ENCODE measurements at places on chromosomes 2 and 18.
A peak's percentile ranks its signal among the peaks of the same experiment; 100 is the strongest.

DNA sequence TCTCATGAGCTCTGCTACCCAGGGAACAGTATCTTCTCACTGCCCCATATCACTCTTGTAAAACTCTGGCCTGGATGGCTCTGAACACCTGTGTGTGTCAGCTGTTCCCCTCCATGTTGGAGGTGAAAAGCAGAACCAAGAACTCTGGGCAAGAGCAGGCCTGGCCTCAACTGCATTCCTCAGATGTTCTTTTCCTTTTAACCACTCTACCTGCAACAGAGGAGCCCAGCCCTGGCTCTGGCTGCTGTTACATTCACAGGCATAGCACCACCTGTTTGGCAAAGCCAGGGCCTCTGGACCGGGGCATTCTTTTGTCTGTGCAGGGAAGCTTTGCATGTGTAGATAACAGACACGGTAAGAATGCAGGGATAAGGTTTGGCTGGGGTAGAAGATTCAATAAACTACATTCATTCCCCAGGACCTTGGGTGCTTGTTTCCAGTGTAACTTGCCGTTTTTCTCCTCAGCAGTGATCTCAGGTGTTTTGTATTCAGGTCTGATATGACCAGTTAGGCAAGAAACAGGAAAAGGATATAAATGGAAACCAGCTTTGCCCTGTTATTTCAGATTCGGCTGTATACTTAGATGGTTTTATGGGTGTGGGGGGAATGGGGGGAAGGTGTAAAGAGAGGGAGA lies 95.1 kb downstream of the SPTBN1 start:
- DNase-seq, result no peak

DNA sequence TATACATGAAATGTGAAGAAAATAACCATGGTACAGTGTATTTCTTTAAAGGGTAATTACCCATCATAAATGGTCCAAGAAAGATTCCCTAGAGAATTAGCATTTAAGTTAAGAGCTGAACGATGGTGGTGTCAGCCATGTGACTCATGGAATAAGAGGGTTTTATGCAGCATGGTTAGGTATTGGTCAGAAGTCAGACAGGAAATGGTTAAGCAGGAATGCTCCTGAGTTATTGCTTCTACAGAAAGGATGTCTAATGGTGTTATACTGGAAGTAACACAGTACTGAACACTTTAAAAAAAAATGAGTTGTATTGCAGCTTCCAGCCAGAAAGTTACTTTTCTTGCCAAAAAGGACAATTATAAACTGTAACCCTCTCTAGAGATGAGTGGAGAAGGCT lies 72.7 kb upstream of the UBE2E3 start:
- peak; percentile 26 for DNase-seq

DNA sequence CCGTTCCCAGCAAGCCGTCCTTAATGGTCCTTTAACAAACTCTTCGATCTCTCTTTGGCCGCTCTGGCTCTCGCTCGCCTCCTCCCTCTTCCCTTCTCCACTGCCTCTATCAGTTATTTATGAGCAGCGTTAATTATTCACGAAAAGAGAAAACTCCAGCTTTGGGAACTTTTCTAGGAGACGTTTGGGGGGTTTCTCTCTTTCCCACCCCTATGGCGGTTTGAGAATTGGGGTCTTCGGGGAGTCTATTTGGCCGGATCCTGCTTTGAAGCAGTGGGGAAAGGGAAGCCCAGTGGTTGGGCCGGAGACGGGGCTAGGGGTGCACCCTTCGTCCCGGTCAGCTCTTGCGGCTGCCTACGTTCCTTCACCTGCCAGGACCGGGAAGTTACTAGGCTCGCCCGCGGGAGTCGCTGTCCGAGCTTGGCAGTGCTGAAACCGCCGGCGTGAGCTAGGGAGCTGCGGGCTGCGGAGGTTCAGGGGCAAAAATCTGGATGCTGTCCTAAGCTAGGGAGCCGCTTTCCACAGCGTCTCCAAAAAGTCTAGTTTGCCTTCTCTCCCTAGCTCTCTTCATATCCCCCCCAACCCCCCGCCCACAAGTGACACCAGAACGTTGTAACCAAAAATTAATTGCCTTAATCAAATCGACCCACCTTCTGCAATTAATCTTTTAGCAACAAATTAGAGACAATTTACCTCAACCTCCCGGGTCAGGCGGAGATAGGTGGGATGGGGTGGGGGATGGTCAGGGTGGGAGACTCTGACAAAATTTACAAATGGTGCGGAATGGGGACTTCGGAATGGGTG lies 8.9 kb upstream of the SKOR2 start:
- no peak for DNase-seq

DNA sequence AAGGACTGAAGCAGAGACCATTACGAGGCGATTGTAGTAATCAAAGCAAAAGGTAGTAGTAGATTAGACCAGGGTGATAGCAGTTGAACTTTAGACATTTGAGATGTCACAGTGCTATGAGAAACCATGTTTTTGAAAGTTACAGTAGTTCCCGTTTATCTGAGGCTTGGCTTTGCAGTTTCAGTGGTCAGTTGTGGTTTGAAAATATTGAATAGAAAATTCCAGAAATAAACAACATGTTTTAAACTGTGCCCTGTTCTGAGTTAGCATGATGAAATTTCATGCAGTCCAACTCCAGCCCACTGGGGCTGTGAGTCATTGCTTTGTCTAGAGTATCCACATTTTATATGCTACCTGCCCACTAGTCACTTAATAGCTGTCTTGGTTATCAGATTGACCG lies 47.5 kb downstream of the ZNF638 start:
- DNase-seq, result peak; percentile 27

GRCh38 chr2:235063471-235063961 lies 111.7 kb downstream of the SH3BP4 start:
- DNase-seq, result no peak

- no peak for DNase-seq
Observed at GRCh38 chr2:210522399-210522798, 34.0 kb upstream of the CPS1 start.

DNA sequence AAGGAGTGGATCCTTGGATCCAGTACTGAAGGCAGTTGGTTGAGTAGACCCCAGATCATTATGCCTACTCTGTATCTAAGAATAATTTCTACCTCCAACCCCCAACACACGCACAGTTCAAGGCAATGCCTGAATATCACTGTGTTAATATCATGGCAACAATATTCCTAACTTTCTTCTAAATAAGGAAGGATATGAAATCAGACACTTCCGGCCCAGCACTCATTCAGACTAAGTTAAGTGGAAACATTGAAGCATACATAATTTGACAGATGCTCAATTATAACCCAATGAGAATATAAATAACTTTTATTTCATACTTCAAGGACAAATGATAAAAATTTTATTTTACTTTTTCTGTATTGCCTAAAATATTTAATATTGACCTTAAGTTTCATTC lies 153.6 kb upstream of the COL3A1 start:
- no peak for DNase-seq

- no peak for DNase-seq
Observed at GRCh38 chr2:233462826-233463470, 103.6 kb downstream of the USP40 start.

- peak; percentile 68 for DNase-seq
Observed at GRCh38 chr2:231557571-231558217, 27.4 kb upstream of the NMUR1 start.

- DNase-seq, result peak; percentile 92
Observed at GRCh38 chr18:62979176-62979575, 263.8 kb downstream of the PHLPP1 start.

- DNase-seq, result peak; percentile 1
Observed at GRCh38 chr18:30280861-30281470, 761.6 kb downstream of the DSC3 start.

GRCh38 chr2:26764078-26764887 lies at the start of gene SLC35F6:
SLC35F6 (plus strand) TSS chr2:26764284; CDS start chr2:26764350, 66 bp downstream.
- DNase-seq, result peak; percentile 27

DNA sequence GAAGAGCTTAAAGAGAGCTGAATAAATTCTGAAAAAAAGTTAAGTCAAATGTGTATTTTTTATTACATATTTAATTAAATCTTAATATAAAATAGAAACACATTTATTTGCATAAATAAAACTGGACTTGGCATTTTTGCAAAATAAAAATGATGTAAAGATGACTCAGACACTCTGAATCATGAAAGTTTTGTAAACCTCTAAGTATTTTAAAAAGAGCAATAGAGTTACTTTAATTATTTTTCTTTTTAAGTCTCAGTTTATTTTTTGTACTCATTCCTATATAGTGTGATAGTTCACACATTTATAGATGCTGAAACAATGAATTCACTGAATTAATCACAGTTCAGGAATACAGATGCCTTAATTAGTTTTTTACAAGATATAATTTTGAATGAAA lies 109.9 kb upstream of the DTNA start:
- DNase-seq, result no peak

DNA sequence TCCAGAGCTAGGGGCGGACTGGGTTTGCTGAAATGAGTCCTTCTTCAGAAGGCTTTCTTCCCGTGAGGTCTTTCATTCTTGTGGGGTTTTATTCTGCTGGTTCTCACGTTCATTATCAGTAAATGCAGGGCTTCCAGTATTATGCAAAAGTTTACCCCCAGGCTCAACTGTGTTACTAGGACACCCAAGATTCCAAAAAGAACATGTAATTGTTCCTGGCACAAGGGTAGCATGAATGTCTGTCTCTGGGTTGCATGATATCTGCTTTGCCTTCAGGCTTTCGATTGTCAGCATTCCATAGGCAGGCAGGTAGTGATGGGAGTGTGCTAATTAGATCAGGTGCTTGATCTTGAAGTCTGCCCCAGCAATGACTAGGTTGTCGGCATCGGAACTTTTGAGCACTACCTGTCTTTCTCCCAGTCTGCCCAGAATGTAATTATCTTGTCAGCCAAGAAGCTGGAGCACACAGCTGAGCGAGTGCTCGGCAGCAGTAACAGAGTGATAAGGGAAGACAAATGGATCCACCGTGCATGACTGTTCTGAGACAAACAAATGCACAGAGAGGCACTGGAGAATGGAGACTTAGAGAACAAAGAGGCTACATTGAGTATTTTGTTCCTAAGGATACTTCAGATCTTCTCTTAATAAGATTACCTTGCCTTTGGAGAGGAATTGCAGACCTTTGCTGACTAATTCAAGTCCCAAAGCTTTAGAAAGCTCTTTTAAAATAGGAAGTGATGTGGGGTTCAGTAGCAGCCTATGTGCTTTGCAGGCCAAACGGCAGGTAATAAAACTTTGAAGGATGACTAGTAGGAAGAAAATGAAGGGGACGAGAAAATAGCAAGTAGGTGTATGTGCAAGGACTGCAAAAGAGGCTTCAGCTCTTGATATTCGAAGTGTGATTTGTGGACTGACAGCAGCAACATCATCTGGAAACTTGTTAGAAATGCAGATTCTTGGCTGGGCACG lies 41.9 kb downstream of the ITGB6 start:
- no peak for DNase-seq

- DNase-seq, result no peak
Observed at GRCh38 chr2:102005989-102006885, 14.5 kb downstream of the IL1R2 start.

DNA sequence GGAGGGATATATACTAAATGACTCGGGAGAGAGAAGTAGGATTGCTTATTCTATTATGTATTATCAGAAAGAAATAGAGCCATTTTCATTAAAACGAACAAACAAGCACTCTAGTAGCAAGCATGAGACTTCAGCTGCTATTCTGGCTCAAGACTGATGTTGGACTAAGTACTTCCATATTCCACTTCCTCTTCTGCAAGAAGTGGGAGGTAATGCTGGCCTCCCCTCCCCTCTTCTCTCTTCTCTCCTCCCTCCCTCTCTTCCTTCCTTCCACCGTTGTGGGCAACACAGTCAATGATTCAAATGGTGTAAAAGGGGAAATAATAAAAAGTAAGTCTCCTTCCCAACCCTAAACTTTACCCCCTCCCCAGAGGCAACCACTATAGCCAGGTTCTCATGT lies 62.6 kb downstream of the EMX1 start:
- no peak for DNase-seq

GRCh38 chr2:20759487-20759886 lies 63.4 kb downstream of the LDAH start:
- no peak for DNase-seq

GRCh38 chr2:146984014-146984413 lies 860.8 kb upstream of the ACVR2A start:
- no peak for DNase-seq

DNA sequence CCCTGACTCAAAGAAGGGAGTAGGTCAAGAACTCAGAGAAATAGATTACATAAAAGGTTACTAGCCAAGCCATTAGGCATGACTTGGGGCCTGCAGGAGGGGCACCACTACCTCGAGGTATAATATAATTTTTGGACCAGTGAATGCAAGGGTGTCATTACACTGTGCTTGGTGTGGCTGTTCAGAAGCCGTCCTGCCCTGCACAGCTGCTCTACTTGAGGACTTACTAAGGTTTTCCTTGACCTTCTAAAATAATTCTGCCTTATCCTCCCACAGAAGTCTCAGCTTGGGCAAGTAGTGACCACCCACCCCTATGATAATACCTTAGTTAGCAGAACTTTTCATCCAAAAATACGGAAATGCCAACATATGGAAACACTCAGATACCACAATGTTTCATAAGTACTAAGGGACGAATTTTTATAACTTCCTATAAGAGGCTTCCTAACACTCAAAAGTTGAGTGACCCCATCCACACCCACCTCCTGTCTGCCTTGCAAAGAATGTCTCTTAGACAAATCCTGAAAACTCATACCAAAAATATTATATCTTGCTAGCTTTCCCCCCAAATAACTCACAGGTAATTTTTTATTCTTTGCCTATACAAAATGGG lies 17.7 kb upstream of the ATG16L1 start:
- no peak for DNase-seq

DNA sequence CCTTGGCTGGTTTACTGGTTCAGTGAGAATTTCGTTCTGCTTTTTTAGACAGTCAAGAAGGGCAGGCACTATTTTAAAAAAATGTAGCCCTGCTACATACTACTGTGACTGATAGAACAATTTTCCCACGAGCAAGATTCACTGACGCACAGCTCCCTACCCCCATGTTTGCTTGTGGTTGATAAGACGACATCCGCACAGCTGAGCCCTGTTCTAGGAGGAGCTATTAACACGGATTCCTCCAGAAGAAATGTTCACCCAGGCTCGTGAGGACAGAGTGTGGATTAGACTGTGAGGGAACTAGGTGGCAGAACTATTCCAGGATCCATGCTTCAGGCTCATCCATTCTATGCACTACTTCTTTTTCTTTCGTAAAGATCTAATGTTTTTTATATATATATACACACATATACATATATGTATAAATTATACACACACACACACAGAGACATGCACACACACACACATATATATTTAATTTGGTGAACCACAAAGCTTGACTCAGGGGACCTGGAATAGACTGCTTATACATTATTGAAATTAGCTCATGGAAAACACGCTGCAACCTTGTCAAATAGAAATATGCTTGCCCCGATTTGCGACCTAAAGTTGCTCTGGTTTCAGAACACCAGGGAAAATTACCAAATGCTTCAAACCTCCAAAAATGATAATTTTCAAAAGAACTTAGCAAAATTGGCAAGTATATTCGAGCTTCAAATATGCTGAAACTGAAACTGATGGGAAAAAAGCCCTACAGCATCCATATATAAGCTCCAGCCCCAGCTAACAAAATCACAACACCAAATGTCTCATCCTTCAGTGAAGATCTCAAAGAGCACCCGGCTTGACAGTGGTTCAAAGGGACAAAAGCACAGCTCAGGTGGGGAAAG lies 370.4 kb downstream of the SOCS6 start:
- DNase-seq, result peak; percentile 1

Data from AG04450 (cell line).